ENCODE measurements at places on chromosomes 6 and 20. TPM values are rescaled to one million over a fixed set of nuclear protein-coding genes. Genes with fewer than 3 reads are reported as not detected.

- no peak overlapping the region for H3K27ac ChIP-seq
- H3K36me3 ChIP-seq = peaks cover 30% of the 10 kb centered on the region
- H3K27me3 ChIP-seq = no peaks in the 10 kb centered on the region
- no peak overlapping the region for H3K4me3 ChIP-seq
- no peak for DNase-seq
Measured at GRCh38 chr6:7224731-7225130, 88.3 kb downstream of the SSR1 start.

- no peak for DNase-seq
- no peaks in the 10 kb centered on the region for H3K27me3 ChIP-seq
- H3K36me3 ChIP-seq = no peaks in the 10 kb centered on the region
- H3K4me1 ChIP-seq = no peaks in the 10 kb centered on the region
- H3K4me3 ChIP-seq = no peak overlapping the region
Measured at GRCh38 chr6:5599127-5599526, 337.8 kb downstream of the FARS2 start.

DNA sequence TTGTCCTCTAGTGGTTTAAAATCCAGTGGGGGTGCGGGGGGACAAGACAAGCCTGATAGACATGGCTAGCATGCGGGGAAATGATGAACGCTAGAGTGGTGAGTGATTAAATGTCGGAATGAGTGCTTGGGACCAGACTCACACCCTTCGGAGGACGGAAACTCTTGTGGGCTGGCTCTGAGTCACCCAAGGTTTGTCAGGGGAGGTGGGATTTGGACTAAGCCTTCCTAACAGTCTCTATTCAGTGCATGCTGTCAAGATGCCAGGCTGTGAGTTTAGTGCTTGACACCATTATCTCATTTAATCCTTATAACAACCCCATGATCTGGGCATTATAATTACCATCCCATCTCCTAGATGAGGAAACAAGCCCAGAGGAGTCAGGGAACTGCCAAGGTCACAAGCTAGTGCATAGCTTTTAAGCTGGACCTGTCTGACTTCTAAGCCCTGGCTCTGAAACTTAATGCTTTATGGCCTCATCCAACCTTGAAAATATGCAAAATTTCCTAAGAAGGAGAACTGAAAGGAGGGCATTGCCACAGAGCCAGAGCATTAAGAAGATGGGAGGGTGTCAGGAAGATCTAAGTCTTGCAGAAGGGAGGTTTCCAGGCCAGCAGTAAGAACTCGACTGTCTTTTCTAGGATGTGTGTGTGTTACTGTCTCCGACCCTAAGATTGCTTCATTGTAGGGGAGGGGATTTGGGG, 168.7 kb upstream of the LRFN2 start:
- H3K4me3 ChIP-seq = no peak overlapping the region
- no peaks in the 10 kb centered on the region for H3K4me1 ChIP-seq
- no peak for DNase-seq
- peaks cover 43% of the 10 kb centered on the region for H3K27me3 ChIP-seq
- H3K27ac ChIP-seq = no peak overlapping the region
- H3K36me3 ChIP-seq = no peaks in the 10 kb centered on the region

Gene FAM120B
- 18.4 TPM for total RNA-seq

DNA sequence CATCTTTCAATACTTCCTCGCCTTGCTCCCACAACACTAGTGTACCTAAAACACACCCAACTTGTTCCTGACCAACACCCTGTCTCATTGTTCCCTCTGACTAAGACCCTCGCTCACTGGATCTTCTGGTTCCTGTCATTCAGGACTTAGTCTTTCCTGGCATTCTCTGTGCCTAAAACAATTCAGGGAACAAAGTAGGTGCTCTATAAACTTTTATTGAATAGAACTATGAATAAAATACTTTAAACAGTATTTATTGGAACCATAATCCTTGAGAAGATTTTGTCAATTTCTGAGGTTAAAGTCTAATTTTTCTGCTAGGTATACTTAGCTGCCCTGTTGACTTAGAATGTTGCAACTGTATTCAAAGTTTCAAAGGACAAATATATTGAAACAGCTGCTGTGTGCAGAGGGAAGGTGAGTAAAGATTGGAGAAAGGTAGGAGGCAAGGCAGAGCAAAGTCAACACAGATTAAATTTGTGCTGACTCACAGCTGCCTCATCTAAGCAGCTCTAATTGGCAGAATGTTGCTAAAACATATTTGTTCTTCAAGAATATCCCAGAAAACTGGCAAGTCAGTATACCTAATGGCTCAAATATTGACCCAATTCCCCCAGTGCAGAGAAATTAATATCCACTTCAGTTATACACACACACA, 37.6 kb downstream of the GSTA2 start:
- no peak overlapping the region for H3K27ac ChIP-seq
- no peaks in the 10 kb centered on the region for H3K36me3 ChIP-seq
- no peak overlapping the region for H3K4me3 ChIP-seq

DNA sequence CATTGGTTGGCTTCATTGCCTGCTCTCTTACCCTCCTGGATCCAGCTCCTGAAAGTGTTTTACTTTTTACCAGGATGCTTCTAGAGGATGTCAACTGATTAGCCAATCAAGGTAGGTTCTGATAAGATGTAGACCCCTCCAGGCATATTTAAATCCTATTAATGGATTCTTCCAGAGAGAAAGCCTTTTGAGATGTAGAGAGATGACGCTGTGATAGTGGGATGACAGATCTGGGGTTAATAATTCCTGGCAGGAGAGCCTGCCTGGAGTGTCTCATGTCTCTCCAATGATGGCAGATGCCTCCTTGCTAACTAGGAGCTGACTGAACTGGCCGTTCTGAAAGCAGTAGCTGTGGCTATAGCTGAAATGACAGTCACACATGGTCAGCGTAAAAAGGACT, 116.9 kb upstream of the DTNBP1 start:
- H3K4me3 ChIP-seq = no peak overlapping the region
- no peak overlapping the region for H3K27ac ChIP-seq
- H3K36me3 ChIP-seq = no peaks in the 10 kb centered on the region
- peaks cover 35% of the 10 kb centered on the region for H3K4me1 ChIP-seq
- no peak for DNase-seq
- H3K27me3 ChIP-seq = no peaks in the 10 kb centered on the region

Gene STX11
- 24.7 TPM for total RNA-seq

- no peaks in the 10 kb centered on the region for H3K4me1 ChIP-seq
- no peak overlapping the region for H3K27ac ChIP-seq
- no peaks in the 10 kb centered on the region for H3K36me3 ChIP-seq
- DNase-seq = no peak
Measured at GRCh38 chr6:71724456-71725125, 161.8 kb upstream of the RIMS1 start.

GRCh38 chr20:9093218-9093957, 24.5 kb downstream of the PLCB4 start:
- H3K27ac ChIP-seq = no peak overlapping the region
- H3K36me3 ChIP-seq = no peaks in the 10 kb centered on the region
- H3K27me3 ChIP-seq = no peaks in the 10 kb centered on the region
- H3K4me3 ChIP-seq = no peak overlapping the region

All from activated T-helper 1 cell treated with anti-CD3 and anti-CD28 coated beads, Interleukin-12 subunit alpha, Interleukin-12 subunit beta, Interleukin-2, Interleukin-4 antibody, amounts not matched to agents 30 ng/mL and 10 ng/mL and 1 ng/mL, durations not matched to agents 14 hours and 24 hours and 36 hours (primary cell).